ENCODE measurements at places on chromosomes 12 and 14.
A peak's percentile ranks its signal among the peaks of the same experiment; 100 is the strongest.

DNA sequence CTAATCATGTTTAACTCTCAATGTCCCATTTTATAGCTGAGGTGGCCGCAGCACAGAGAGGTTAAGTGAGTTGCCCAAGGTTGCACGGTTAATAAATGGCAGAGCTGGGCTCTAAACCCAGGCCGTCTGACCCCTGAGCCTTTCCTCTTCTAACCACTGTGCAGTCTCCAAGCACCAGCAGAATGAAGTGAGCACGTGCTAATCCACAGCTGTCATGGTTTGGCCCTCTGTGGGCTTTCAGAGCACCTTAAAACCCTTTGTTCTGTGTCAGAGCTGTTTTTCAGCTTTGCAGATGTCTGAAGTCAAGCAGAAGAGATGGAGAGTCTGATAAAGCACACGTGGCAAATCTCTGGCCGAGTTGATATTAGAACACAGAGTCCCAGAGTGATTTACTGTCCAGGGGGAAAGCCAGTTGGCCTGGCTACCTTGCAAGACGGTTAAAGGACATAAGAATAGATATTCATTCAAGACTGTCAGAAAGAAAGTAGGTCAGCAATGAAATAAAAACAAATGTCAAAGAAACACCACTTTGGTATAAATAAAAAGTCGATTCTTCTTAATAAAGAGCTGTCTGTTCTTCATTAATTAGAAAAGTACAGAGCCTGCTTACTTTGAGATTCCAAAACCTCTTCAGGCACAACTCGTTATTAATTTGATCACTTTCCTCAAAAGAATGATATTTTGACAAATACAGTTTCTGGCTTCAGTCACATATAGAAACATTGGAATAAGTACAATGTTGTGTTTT, 107.3 kb downstream of the CRADD start:
- DNase-seq = no peak

GRCh38 chr12:19238540-19238939, 109.0 kb downstream of the PLEKHA5 start:
- DNase-seq = no peak

GRCh38 chr12:53170876-53171724, 9.4 kb upstream of the ZNF740 start:
- no peak for DNase-seq

GRCh38 chr14:65528069-65528468, 115.5 kb downstream of the FUT8 start:
- no peak for DNase-seq

DNA sequence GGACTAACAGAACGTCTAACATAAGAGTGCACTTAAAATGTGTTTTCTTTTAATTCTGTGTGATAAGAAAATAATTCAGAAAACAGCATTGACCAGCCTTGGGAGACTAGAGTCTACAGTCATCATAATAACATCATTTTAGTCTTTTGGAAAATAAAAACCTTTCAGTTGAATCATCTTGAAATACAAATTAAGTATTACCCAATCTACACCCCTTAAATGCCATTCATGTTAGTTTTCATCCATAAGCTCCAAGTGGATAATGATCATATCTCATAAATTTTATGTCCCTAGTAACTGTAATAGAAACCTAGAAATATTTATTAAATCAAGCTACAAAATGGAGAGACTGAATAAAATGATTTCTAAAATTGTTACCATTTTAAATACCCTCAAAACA, 32.4 kb downstream of the EPS8 start:
- no peak for DNase-seq

DNA sequence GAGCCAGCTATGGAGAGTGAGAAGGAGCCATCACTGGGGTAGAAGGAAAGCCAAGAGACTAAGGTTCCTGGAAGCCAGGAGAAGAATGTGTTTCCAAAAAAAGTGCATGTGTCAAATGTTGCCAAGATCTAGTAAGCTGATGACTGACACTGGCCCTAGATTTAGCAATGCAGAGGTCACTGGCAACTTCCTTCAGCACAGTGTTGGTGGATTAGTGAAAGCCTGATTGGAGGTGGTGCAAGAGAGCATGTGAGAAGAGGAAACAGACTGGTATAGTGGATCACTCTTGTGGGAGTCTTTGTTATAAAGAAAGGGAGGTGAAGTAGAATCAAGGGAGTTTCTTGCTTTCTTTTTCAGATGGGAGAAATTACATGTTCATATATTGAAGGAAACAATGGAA, 34.1 kb upstream of the CHGA start:
- no peak for DNase-seq

DNA sequence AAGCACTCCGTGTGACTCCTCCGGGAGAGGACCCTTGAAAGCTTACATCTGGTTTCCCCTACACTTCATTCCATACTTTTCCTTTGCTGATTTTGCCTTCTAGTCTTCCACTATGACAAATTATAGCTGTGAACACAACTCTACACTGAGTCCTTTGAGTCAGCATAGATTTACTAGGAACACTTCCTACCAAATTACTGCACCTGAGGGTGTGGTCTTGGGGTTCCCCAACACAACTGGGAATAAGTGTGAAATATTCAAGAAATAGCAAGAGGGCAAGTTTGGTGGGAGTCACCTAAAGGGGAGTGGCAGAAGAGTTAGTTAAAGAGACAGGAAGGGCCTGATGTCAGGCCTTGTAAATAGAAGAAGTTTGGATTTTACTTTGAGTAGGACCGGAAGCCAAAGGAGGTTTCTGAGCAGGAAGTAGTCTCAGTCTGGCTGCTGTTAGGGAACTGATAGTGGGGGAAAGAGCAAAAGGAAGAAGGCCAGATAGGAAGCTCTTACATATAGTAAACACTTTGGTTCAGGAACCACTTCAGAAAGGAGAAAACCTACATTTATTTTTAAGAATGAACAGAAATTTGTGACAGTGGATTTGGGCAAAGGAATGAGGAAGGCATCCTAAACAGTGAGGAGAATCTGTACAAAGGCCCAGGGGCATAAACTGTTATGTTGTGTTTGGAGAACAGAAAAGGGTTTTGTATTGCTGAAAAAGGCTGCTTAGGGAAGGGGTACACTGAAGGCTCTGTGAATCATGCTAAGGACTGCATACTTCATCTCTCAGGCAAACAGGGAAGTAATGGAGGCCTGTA, 14.2 kb downstream of the SEL1L start:
- no peak for DNase-seq

DNA sequence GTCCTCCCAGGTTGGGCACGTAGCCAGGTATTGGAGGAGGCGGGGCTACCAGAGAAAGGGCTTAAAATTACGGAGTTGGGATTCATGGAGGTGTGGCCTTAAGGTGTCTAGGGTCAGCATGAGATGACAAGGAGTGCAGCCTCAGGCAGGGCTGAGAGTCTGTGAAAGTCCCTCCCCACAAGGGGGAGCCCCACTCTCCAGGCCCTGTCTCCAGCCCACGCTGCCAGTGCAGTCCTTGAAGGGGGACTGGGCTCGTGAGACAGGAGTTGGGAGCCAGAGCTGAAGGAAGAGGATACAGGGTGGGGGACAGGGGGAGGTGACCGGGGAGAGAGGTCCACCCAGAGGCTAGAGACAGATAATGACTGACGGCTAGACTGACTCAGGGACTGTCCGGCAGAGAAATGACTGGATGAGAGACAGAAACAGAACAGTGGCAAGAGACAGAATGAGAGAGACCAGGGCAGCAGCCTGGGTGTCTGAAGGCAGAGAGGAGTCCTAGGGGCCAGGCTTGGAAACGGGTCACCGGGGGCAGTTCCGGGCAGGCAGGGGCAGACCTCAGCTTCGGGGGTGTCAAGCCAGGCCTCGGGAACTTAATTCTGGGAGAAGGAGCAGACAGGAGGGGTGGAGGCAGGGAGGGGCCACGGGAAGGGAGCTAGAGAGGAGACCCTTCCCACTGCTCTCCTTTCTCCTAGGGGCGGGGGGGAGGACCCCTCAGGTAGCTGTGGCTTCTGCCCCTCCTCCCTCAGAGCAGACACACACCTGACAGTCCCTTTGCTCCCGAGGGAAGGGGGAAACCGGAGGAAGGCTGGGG, 970 bp downstream of the CDH24 start:
- peak; percentile 89 for DNase-seq

DNA sequence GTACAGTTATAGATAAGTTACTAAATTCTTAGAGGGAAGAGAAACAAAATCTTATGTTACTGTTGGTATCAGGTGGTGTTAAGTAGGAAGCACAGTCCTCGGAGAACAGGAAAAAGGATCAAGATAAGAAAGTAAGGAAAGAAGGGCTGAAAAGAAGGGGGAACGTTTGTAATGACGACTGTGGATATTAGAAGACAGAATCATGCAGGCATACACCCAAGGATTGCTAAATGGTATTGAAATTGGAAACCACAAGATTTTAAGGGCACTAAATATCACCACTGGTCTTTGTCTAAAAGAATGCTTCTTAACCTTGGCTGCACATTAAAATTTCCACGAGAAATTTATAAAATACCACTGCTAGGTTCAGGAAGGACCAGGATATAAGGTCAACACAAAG, 34.1 kb upstream of the ERGIC2 start:
- DNase-seq = no peak

DNA sequence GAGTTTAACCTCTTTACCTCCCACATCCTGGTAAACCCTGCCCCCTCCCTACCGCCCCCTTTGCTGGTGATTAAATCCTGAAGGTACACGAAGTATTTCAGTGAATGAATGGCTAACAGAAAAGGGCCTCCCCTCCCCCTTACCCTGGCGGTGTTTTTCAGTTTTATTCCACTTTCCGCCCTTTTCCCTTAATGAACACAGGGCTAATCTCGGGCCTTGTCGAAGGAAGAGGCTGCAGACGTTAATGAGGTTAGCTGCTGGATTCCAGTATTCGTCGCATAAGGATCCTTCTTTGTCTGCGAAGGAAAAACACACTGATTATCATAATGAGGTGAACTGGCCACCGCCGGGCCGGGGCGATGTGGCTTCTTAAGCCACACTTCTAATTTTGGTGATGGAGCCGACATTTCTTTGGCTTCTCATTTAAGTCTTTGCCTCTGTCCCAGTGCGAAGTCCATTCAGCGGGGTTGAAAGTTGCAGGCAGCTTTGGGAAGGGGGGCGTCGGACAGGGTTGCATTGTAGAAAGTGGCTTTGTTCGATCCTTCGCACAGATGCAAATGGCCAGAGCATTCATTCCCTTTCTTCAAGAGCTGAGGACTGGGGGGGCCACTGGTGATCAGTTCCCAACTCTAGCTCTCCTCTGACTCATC, 6.5 kb downstream of the MEG3 start:
- DNase-seq = no peak

DNA sequence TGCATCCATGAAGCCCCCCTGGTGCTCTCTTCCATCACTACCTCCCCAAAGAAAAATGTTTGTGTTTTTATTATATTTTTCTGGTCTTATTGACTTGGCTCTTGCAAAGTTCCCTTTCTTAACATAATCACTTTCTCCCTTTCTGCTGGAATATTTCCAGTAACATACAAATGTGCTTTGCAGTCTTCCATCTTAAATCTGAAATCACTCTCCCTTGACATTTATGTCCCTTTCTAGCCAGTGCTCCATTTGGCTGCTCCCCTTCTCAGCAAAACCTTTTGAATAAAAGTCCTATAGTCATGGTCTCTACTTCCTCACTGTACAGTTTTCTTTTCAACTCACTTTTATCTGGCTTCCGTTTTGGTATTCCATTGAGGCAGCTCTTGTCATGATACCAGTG, 118.8 kb downstream of the SNAPC1 start:
- no peak for DNase-seq

GRCh38 chr12:68812553-68813241, 4.7 kb downstream of the MDM2 start:
- no peak for DNase-seq

GRCh38 chr12:2384029-2384386, 331.2 kb downstream of the CACNA1C start:
- DNase-seq = no peak

- DNase-seq = no peak
These were observed 8.1 kb upstream of the M6PR start for GRCh38 chr12:8957561-8957960.

DNA sequence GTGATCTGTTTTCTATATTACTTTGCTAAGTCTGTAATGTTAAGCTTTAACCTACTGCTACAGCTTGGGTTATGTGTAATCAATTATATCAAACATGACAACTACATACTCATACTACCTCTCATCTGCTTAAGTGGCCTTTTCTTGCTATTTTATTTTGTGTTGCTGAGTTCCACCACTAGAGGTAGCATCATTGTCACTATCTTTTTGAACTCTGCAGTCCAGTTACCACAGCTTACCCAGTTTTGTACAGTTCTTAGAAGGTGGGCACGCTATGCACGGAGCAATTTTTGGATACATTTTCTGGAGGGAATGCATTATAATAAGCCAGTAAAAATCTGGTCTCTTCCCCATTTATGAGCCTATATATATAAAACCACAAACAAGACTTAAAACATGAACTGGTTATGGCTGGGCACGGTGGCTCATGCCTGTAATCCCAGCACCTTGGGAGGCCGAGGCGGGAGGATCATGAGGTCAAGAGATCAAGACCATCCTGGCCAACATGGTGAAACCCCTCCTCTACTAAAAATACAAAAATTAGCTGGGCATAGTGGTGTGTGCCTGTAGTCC, 48.5 kb downstream of the SAV1 start:
- DNase-seq = no peak

- DNase-seq = no peak
These were observed 3.2 kb downstream of the CFL2 start for GRCh38 chr14:34711169-34711568.

GRCh38 chr12:102174761-102175160, 22.9 kb downstream of the PMCH start:
- DNase-seq = no peak

DNA sequence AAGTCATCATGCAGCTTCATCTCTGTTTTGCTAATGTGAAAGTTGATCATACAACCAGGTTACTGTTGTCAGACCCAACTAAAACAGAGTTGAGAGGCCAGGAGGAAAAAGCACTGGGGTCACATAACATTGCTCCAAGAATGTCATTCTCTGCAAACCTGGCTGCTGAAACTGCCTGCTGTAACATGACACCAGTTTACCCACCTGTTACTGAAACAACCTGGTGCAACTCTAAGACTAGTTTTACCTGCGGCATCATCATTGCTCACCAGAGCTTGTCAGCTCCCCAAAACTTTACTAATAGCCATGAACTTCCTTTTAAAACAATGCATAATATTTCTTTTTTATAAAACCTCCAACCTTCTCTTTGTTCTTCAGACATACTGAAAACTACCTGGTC, 30.7 kb upstream of the DEGS2 start:
- DNase-seq = no peak

GRCh38 chr12:57754411-57755193, at the start of gene MARCHF9:
Gene MARCHF9 (plus strand): TSS chr12:57755103. CDS start chr12:57755529, 426 bp downstream.
- peak; percentile 86 for DNase-seq

GRCh38 chr14:20905676-20906075, 14.5 kb downstream of the RNASE3 start:
- no peak for DNase-seq

DNA sequence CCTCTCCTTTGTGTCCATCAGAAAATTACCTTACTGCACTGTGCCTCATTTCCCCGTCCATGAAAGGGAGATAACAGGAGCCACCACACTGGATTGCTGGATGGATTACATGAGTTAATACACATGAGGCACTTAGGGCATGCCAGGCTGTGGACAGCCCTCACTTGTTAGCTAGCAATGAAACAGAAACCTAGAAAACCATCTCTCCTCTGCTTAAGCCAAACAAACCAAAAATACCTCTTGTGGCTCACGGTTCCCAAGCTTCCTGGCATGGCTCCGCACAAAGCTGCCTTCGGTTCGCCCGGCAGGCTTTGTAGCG, 660 bp upstream of the HCFC2 start:
- no peak for DNase-seq

GRCh38 chr12:21073822-21074460, 57.1 kb upstream of the SLCO1B1 start:
- DNase-seq = no peak

Measured in 8988T (cell line).